ENCODE measurements at places on chromosomes 16 and 17.

- no peak for DNase-seq
Observed at GRCh38 chr16:74721716-74722115, 21.1 kb upstream of the MLKL start.

DNA sequence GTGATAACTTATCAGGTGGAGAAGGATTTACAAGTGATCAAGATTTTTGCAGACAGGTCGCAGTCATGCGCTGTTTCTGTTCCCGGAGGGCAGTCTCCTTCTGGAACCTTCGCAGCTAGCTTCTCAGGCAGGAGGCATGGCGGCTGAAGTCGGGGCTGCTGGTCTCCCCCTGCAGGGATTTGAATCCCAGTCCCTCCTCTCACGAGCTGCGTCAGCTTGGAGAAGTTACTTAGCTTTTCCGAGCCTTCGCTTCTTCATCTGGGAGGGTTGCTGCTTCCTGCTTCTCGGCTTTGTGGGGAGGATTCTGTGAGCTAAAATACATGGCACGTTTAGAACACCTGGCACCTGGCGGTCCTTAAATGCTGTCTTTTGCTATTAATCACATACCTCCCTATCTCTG, 287.8 kb upstream of the FOXF1 start:
- DNase-seq = no peak

DNA sequence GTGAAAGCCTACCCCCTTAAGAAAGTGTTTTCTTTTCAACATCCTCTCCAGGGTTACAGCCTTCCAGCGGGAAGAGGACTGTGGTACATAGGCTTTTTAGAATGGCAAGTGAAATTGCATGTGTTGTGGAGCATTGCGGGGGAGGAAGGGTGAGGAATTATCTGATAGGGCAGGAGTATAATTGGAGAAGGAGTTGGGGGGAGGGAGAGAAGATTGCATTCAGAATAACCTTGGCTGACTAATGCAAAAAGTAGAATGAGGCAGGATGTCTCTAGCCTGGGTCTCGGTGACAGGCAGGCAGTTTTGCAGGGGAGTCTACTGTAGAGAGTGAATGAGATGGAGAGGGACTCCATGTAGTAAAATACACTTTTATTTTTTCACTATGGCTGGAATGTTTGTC, 2.4 kb upstream of the CDH8 start:
- no peak for DNase-seq

DNA sequence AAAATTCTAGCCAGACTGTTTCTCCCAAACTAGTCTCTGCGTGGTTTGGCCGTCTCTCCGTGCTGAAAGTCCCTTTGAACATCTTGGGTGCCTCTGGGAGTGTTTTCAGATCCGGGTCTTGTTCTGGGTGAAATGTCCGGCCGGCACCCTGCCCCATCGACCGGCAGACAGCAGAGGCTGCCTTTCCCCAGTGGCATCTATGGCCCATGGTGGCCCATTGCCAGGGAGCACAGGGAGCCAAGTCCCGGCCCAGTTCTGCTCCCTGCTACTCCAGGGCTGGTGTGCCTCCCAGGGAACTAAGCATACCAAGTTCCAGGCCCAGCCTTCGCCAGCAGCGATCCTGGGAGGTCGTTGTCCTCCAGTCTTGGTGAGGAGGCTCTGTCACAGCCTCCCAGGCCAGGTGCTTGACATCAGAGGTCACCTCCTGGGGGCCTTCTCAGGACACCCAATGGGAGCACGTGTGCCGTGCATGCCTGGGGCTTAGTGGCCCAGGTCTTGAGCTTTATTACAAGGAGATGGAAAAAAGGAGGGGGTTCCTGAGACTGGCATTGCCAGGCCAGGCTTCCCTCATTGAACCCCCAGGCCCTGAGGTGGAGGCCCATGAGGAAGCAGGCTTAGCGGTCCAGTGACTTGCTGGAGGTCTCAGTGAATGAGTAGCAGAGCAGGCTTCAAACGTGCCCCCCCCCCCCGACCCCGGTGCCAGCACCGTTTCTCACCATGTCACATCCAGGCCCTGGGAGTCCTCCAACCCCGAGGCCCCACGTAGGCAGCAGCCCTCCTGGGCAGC, 54.0 kb downstream of the PGS1 start:
- no peak for DNase-seq
